Stimulated activated CD8-positive, alpha-beta memory T cell treated with anti-CD3 and anti-CD28 coated beads, Interleukin-4, amount 100 ng/mL, for 1 hour (primary cell): ENCODE measurements at places on chromosomes 7 and 10.

- DNase-seq, result no peak
Observed at GRCh38 chr7:37083311-37084096, 359.2 kb upstream of the AOAH start.

GRCh38 chr10:42755556-42756093 lies 27.0 kb upstream of the BMS1 start:
- DNase-seq, result no peak

DNA sequence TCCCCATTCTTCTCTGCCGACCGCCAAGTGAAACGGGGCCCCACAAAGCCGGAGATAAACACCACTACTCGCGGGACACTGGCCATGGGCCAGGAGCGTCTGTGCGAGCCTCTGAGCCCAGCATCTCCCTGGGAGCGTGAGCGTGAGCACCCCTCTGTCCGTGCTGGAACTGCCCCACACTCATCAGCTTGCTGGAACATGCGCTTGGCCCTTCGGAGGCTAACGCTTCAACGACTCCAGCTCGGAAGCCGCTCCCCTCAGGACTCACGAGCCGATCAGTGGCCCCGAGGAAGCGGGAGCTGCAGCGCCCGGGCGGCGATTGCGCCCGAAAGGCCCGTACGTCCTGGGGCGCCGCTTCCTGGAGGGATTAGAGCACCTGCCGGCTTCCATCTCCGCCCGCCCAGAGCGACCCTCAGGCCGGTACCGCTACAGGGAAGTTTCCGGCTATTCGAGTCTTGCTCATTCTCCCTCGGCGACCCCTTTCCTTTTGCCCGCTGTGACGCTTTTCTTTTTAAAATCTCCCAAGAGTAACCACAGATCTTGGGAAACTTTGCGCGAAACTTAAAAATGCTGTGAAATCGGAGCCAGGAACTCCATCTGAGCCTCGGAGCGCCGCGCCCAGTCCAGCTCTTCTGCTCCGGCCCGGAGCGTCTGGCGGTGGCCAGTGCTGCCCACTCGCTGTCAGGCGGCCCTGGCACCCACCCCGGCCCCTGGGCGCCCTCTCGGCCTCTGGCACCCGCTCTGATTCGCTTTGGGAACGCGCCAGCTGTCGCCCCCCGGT lies 1.0 kb downstream of the TLL2 start:
- DNase-seq, result no peak

GRCh38 chr7:9488555-9488954 lies 1055.1 kb downstream of the NXPH1 start:
- DNase-seq, result no peak

DNA sequence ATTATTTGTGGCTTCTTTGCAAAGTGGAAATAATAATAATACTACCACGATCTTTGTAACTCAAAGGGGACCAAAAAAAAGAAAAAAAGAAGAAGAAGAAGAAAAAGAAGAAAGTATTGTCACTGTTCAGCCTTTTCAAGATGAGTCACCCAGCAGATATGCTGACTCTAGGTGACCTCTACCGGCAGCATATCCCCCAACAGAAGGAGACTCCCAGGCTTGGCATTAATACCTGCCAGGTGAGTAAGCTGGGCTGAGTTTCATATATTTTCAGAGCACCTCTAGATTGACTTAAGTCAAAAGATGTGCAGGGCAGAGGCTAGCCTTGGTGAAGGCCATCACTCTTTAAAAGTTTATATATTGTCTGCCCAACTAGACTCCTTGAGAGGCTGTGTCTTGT lies 30.4 kb upstream of the GPR26 start:
- no peak for DNase-seq
